ENCODE measurements at places on chromosomes 1 and 21. TPM values are rescaled to one million over a fixed set of nuclear protein-coding genes. Genes with fewer than 3 reads are reported as not detected.
A peak's percentile ranks its signal among the peaks of the same experiment; 100 is the strongest.

KCND3 gene
- 8.5 TPM for total RNA-seq

EXTL1 gene
- 0.09 TPM for total RNA-seq

PTGFR gene
- 0.76 TPM for total RNA-seq

DNA sequence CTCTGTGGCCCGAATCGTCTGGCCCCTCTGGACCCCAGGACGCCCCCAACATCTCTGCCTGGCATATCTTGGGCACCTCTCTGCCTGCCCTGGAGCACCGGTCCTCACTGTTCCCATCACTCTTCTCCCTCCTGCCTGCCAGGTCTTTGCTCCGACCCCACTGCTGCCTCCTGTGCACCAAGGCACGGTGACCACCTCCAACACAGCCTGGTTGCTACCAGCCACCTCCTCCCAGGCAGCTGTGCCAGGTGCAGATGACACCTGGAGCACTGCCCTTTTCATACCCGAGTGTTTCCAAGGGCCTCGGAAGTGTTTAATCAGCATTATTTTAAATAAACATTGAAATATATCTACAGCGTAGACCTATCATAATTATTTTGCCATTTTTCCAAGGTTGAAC, 31.3 kb downstream of the PKNOX1 start:
- peaks cover 14% of the 10 kb centered on the region for H3K4me1 ChIP-seq
- H3K36me3 ChIP-seq: no peaks in the 10 kb centered on the region
- H3K4me3 ChIP-seq: no peak overlapping the region
- DNase-seq: peak; percentile 67
- no peaks in the 10 kb centered on the region for H3K27me3 ChIP-seq
- H3K27ac ChIP-seq: no peak overlapping the region

- peaks cover 4% of the 10 kb centered on the region for H3K4me1 ChIP-seq
- H3K4me3 ChIP-seq: no peak overlapping the region
- H3K36me3 ChIP-seq: no peaks in the 10 kb centered on the region
- no peak overlapping the region for H3K27ac ChIP-seq
- no peak for DNase-seq
- no peaks in the 10 kb centered on the region for H3K27me3 ChIP-seq
Measured at GRCh38 chr1:44038876-44039657, 7.8 kb upstream of the SLC6A9 start.
